Stimulated activated CD4-positive, alpha-beta T cell treated with anti-CD3 and anti-CD28 coated beads, Interleukin-1b, Interleukin-23, amount 100 ng/mL, for 4 hours (primary cell): ENCODE measurements at places on chromosomes 5 and 9.

GRCh38 chr9:76916231-76916630, 10.3 kb upstream of the PRUNE2 start:
- DNase-seq, result no peak

GRCh38 chr9:114845373-114845772, 39.5 kb upstream of the TNFSF15 start:
- no peak for DNase-seq

DNA sequence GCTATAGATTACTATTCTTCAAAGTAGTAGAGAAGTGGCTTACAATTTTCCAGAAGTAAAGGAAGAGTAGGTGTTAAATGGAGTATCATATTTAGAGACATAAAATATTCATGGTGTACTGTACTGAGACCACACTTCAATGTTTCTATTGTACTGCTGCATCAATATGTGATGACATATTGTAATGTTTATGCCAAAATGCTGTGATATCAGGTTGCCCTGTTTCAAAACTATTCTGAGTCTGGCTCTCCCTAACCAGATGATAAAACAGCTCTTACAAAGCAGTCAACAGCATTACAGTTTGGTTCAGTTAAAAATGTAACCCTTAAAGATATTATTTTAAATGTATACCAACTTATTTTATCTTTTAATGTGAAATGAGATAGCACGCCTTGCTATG, 30.8 kb upstream of the ACOT12 start:
- DNase-seq, result no peak

DNA sequence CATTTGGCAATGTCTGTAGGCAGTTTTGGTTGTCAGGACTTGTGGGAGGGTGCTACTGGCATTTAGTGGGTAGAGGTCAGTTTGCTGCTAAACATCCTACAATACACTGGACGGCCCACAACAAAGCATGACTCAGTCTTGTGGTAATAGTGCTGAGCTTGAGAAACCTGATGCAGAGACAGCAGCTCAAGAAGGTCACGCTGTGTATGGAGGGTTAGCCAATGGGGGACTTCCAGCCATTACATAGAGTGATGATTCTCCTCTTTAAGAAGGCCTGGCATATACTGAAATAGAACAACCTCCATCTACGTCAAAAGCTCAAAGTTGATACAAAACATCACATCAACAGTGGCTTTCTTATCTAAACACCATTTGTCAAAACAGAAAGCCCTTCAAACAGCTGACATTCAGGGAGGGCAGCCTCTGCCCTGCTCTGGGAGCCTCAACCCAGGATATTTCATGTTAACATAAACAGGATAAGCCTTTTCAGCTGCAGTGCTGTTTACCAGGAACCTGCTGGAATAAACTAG, 143.0 kb downstream of the GPBP1 start:
- no peak for DNase-seq

DNA sequence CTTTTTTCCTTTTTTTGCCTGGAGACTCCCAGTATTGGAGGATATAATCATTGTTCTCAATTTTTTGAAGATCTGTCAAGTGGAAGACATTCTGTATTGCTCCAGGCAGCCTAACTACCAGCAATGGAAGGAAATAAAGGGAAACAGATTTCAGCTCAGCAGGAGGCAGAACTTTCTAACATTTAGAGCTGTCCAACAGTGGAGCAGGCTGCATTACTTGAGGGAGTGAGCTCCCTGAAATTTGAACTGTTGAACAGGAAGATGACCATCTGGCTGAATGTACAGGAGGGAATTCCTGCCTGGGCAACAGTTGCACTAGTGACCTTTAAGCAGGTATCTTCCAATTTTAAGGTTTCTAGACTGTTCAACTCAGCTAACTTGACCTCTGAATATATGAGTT, 1.1 kb upstream of the GAPVD1 start:
- DNase-seq, result no peak

DNA sequence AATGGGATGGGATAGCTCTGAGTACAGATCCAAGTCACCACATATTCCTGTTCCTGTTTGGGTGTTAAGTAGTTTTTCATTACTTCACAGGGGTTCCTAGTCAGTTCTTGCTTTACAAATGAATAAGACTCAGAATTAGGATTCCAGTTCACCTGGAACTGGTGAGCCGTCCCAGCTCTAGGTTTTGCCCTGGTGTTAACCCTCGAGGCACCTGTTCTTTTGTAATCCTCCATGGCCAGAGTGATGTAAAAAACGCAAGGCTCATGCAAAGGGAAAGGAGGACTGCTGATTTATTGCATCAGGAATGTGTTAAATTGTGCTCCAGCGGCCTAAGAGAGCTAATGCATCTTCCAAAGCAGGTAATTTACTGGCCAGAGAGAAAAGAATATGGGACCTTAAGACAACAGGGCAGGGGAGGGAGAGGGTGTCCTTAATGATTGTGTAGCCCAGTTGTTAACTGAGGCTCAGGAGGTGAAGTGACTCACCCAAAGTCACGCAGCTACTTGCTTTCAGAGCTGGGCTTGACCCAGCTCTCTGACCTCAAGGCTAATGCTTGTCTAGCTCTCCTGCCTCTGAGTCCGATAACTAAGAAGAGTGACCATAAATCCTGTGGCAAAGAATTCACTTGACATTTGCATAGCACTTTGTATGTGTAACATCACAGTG, 70.5 kb downstream of the DMRT2 start:
- no peak for DNase-seq

GRCh38 chr5:178785999-178786398, 55.5 kb upstream of the ZNF354A start:
- no peak for DNase-seq

- DNase-seq, result no peak
These were observed 169.7 kb downstream of the DTWD2 start for GRCh38 chr5:118818604-118819003.

DNA sequence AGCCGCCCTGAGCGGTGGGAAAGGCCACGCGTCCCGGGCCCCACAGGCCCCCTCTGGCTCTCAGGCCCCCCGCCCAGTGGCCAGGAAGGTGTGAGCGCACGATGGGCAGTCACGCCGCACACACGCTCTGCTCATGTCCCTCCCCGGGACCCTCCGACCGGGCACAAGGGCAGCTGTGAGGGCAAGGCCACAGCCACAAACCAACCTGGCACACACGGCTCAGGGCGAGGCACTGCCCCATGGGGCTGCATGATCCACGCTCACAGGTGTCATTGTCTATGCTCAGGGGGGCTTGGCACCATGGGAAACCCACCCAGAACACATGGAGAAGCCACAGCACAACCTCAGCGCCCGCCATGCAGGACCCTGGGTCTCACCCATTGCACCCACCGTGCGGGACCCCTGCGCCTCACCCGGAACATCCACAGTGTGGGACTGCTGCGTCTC, 51.3 kb downstream of the SLC12A7 start:
- DNase-seq, result no peak

DNA sequence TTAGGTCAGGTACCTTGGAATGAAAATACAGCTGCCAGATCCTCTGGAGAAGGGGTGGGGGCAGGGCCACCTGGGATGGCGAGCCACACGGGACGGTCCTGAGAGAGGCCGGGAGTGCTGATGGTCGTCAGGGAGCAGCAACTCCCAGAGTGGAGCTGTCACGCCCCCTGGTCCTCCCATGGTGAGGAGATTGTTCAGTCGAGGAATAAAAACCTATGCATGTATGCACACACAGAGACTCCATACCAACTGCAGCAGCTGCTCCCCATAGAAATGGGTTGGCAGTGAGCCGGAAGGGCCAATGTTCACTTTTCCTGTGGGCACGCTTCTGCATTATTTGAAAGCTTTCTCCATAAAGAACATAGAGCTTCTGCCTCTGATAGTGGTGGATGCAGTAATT, 45.2 kb upstream of the SEMA4D start:
- DNase-seq, result no peak

DNA sequence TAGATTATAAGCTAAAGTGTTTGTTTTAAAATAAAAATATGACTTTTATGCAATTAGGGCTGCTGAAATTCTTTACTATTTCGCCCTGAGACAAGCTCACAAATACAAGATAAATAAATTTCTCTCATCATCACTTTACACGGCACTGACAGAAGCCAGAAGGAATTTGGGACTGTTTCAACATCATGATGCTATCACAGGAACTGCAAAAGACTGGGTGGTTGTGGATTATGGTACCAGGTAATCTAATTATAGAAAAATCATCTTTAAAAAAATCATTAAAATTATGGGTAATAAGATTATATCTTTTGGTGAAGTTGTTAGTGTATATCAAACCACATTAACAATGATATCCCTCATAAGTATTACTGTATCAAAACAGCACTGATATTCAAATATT, 95.0 kb downstream of the MAN2A1 start:
- no peak for DNase-seq

GRCh38 chr9:37151812-37152211, 31.4 kb downstream of the ZCCHC7 start:
- DNase-seq, result no peak

DNA sequence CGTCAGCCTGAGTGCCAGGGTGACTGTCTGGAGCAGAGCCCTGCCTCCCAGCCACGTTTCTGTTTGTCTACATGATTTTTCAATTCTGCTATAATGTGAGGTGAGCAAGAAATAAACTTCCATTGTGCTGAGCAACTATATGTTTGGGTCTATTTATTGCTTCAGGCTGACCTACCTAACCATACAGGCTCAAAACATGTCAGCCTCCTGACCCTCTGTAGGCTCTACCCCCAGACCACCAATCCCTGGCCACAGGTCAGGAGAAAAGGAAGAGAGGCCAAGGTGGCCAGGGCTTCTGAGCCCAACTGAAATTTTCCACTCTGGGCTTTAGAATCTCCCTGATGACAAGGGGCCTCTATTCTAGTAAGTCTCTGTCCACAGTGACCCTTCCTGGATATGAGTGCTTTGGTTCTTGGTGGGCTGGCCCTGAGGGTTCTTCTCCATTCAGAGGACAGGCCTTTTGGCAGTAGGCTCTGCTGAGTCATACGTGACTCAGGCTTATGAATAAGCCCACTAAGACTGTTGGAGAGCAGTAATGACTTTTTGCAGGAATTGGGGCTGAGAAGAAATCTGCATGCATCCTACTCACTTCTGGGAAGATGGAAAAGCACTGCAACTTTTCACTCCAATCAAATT, 117.2 kb upstream of the TBCA start:
- no peak for DNase-seq

- no peak for DNase-seq
These were observed 188.0 kb downstream of the KDM4C start for GRCh38 chr9:6945816-6946215.

GRCh38 chr9:131264231-131264630, 12.1 kb downstream of the FAM78A start:
- no peak for DNase-seq

- no peak for DNase-seq
These were observed 661 bp downstream of the NSMF start for GRCh38 chr9:137458194-137459151.

GRCh38 chr9:89958086-89958485, 353.3 kb downstream of the GADD45G start:
- DNase-seq, result no peak
